Left hindlimb (tissue), 1 donor: ENCODE measurements at places on chromosomes 5 and 9.
A peak's percentile ranks its signal among the peaks of the same experiment; 100 is the strongest.

GRCh38 chr9:129071526-129072126 is 9.3 kb upstream of the DOLPP1 start:
- no peak for DNase-seq

GRCh38 chr5:151612689-151613427 is 21.7 kb upstream of the FAT2 start:
- DNase-seq = no peak

DNA sequence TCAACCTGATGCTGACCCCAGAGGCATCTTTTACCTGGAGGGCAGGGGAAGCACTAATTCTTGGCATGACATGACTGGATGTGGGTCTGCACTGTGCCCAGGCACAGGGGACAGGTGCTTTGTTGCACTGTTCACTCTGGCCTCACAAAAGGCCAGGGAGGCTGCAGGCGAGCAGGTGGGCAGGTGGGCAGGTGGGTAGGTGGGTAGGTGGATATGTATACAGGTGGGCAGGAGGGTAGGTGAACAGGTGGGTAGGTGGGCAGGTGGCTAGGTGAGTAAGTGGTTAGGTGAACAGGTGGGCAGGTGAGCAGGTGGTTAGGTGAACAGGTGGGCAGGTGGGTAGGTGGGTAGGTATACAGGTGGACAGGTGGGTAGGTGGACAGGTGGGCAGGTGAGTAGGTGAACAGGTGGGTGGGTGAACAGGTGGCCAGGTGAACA is 1.5 kb downstream of the PAEP start:
- DNase-seq = no peak

GRCh38 chr5:56569076-56569475 is 246.3 kb upstream of the MAP3K1 start:
- DNase-seq = no peak

DNA sequence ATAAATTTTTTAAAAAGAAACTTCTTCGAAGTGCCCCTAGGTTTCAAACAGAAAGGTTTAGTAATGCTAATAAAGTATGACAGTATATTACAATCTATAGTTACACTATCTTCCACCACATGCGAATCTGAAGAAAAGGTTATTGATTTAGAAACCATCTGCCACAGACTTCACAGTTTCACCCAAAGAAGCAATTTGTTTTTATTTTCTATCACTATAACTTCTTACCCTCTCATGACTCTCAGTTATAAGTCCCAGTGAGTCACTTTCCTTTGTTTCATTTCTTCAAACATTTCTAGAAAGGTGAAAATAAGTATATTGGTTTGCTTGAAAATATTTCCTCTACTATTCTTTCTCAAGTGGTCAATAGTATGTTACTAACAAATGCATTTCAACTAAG is 93.6 kb downstream of the MCTP1 start:
- DNase-seq = no peak

- no peak for DNase-seq
Measured at GRCh38 chr5:10102706-10103497, 146.8 kb downstream of the ATPSCKMT start.

DNA sequence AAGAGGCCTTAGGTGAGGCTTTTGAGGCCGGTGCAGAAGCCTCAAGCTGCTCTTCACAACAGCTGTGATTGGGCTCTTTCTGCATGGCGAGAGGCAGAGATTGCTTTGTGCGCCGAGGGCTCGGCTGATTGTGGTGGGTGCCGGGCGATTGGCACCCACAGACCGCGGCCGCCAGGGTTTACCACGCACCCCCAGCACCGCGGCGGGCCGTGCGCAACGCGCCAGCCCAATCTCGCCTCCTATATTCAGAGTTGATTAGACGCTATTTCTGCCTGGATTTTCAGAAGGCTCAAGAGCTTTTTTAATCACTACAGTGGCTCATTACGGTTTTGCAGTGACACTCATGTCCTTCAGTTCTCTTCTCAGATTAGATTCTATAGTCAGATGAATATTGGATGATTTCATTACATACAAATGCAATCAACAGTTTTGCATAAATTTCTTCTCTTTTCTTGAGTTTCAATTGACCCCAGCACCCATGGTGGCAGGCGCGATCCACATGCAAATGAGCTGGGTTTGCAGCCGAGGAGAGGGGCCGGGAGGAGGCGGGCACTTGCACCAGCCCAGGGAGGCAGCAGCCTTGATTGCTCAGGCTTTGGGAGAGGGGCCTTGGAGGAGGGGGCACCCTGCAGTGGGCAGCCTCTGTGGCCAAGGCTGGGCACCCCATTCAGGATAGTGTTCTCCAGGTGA is 33.8 kb upstream of the PTGS1 start:
- no peak for DNase-seq

- DNase-seq = no peak
Measured at GRCh38 chr5:127053049-127053448, 20.3 kb downstream of the C5orf63 start.

GRCh38 chr5:44663991-44664710 is 144.6 kb upstream of the MRPS30 start:
- DNase-seq = no peak

DNA sequence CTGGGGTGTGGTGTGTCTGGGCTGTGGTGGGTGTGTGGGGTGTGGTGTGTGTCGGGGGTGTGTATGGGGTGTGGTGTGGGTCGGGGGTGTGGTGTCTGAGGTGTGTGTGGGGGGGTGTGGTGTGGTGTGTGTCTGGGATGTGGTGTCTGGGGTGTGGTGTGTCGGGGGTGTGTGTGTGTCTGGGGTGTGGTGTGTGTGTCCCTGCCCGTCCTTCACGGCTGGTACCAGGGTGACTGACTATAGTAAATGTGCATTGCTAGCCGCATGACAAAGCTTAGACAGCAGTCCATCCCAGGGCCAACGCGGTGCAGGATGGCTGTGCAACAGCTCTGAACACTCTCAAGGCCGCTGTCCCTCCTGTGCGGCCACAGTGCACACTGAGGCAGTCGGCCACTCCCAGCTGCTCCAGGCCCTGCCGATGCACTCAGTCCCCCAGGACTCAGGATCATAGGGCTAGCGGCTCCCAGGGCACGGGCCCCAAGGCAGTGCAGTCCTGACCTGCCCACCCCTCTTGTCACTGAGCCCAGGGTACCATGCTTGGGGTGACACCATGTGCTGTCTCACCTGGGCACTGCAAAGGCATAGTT is 54.0 kb downstream of the SECISBP2 start:
- DNase-seq = no peak

GRCh38 chr9:215631-216155 is 1.0 kb downstream of the DOCK8 start:
- DNase-seq = no peak

DNA sequence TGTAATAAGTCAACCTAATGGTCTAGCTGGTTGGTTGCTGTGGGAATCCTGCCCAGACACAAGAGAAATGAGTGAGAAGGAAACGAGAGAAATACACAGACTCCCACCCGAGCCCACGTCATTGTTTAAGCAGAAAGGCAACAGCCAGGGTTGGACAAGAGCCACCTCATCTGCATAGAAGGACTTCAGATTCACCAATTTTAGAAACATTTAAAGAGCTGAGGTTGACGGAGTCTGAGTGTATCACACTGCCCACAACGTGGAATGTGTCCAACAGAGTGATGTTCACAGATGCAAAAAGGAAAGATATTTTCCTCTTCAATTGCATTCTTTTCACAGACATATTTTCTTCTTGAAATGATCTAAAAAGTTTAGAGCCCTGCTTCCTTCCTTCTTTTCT is 349.5 kb downstream of the AGTPBP1 start:
- DNase-seq = no peak

- DNase-seq = no peak
Measured at GRCh38 chr5:66967826-66968262, 228.8 kb downstream of the CD180 start.

DNA sequence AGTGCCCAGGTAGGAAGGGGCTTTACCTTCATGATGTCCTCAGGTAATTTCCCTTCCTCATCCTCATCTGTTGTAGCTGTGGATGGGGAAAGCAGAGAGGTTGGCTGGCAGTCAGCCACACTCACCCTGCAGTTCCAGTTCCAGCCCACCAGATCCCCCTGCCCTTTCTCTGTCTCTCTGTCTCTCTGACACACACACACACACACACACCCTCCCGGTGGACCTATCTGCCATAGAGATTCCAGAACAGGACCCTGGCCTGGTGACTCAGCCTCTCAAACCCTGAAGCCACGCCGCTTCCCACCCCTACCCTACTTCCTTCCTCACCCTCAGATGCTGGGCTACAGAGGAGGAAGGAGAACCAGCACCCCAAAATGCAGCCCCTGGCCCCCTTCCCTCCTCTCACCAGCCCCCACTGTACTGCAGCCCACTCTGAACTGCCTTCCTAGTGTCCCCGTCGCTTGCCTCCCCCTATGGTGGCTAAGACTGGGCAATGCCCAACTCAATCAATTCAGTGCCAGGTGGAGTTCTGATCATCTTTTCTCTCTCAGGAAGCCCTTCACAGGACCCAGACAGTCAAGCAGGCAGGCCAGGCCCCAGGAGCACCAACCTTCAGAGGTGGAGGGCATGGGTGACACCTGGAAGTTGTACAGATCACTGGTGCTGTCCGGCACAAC is 4.8 kb downstream of the IRF1 start:
- DNase-seq = peak; percentile 4

DNA sequence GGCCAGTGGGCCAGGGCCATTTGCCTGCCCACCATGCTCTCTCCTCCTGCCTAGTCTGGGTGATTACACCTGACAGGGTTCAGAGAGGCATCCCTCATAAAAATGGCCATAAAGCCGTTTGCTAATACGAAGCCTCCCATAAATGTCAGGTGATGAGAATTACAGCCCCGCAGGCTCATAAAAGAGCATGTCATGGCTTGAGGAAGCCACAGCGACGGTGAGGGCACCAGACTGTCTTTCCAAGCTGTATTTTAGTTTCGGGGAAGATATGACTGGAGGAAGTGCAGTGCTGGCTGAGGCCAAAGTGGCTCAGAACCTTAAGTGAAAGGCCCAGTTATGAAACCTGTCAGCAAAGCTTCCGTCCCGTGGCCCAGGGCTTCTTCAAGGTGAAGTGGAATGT is 18.5 kb upstream of the TCERG1 start:
- no peak for DNase-seq

DNA sequence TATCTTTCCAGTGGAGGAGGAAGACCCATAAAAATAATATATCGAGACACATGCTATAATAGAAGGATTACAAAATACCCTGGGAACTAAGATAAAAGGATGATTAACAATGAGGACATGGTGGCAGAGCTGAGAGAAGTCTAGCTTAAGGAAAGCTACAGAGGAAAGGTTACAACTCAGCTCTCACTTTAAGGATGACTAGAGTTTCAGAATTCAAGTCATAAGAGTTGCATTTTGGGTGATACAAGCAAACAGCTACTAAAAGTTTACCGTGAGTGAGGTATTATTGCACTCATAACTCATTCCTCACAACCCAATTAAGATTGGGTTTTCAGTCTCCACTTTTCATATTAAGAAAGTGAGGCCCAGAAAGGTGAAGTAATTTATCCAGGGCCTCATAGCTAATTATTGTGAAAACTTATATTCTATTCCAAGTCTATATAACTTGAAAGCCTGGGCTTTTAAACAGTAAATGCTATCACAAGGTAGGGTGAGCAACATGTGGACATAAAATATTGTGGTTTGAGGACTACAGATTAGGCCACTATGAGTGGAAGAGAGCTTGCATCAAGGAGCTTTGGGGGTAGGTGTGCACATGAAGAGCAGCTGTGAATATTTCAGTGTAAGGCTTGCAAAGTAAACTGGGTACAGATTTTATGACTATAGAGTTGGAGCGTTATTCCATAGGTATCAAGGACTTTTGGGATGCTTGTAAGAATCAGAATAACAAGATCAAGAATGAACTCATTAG is 28.0 kb downstream of the JAKMIP2 start:
- no peak for DNase-seq

- no peak for DNase-seq
Measured at GRCh38 chr5:131005963-131006684, 158.9 kb downstream of the HINT1 start.

DNA sequence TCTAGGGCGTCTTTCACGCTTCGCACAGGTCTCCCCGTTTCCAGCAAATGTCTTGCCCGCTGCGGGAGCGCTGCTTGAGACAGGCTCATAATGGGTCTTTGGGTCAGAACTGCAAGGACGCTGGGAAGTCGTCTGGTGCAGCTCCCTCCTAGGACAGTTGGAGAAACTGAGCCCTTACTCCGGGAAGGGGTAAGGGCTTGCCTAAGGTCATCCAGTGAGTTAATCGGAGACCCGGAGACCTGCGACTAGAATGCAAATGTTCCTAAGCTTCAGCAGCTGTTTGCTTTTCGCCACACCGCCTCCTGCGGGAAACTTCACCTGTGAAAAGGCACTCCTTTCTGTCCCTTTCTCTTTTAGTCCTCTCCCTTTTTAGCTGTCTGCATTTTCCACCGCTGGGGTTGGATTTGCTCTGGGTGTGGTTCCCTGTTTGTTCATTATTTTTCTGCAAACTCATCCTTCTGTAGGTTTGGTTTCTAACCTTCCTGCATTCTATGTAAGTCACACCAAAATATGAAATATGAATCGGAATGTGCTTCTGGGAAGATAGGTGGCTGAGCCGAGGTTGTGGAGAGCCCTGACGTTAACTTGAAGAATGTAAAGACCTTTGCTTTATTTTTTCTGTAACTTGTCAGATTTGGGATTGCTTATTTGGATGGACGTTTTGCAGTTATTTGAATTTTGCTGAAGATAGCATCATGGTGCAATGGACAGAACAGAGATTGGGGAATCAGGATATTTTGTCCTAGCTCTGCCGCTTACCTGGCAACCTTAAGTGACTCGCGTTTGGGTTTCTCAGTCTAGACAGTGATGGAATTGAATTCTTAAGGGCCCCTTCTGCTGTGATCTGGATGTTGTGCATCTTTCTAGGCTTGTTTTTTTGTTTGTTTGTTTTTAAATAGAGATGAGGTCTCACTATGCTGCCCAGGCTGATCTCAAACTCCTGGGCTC is 909 bp downstream of the SLC36A1 start:
- DNase-seq = no peak

DNA sequence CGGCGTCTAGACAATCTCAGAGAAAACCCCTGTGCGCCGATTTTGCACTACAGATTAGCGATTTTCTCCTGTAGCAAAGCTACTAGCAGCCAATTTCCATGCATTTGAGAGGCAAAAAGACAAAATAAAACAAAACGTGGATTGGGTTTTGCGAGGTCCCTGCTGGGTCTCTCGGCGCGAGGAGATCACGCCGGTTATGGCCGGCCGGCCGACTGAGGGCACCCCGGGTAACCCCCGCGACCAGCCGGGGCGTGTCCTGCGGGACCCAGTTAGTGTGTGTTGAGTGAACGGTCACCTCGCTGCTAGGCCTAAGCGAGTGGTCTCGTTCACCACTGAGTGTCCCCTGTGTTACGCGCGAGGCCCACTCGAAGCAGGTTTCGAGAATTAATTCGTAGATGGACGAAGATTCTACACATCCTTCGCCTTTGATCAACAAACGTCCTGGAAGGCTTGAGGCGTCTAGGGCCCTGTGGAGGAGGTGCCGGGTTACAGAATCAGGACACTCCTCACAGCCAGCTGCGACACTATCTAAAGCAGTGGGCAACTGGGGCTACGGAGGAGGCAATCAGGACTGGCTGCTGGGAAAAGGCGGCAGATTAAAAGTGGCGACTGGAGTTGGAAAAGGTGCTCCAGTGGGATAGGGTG is 764 bp upstream of the VDAC1 start:
- DNase-seq = peak; percentile 54

DNA sequence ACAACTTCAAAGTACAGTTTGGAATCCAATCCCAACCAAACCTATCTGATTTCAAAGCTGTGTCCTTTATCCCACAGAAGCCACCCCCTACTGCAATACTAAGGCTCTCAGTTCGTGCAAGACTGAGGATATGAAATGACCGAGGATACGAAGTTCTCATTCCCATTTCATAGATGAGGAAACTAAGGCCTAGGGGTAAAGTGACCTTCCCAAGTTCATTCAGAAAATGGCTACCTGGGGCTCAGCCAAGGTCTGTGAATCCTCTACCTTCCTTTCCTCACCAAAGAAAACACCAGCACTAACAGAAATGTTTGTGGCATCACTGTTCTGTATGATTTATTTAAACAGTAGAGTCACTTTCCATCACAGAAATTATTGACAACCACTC is 5.4 kb downstream of the KIAA1191 start:
- DNase-seq = no peak
